Neural cell (in vitro differentiated cells): ENCODE measurements at places on chromosomes 3 and 15. TPM values are rescaled to one million over a fixed set of nuclear protein-coding genes. Genes with fewer than 3 reads are reported as not detected.

TNNC1 gene
- 2.2 TPM in 1 of 2 replicates, not detected in the other for polyA plus RNA-seq

SLC28A2 gene
- polyA plus RNA-seq: not detected in 2 replicates

HDC gene
- polyA plus RNA-seq: 4.5 and 6.0 TPM in 2 replicates

GOLGA6B gene
- not detected in 2 replicates for polyA plus RNA-seq
